ENCODE measurements at places on chromosomes 16 and 17.
A peak's percentile ranks its signal among the peaks of the same experiment; 100 is the strongest.

- no peak for DNase-seq
These were observed 21.6 kb downstream of the POLR3E start for GRCh38 chr16:22318690-22319358.

DNA sequence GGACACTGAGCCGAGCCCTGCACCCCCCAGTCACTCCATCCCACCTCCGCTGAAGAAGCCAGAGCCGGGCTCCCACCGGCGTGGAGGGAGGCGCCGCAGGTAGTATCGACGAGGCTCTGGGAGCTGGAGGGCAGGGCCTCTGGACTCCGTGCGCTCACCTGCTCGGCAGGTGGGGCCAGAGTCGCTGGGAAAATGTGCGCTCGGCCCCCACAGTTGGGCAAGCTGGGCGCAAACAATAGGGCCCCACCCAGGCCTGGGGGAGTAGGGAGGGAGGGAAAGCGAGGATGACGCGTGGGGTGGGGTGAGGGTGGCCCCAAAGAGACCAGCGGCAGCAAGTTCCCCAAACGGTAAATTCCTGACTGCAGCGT lies 668 bp downstream of the JUP start:
- DNase-seq: peak; percentile 59

DNA sequence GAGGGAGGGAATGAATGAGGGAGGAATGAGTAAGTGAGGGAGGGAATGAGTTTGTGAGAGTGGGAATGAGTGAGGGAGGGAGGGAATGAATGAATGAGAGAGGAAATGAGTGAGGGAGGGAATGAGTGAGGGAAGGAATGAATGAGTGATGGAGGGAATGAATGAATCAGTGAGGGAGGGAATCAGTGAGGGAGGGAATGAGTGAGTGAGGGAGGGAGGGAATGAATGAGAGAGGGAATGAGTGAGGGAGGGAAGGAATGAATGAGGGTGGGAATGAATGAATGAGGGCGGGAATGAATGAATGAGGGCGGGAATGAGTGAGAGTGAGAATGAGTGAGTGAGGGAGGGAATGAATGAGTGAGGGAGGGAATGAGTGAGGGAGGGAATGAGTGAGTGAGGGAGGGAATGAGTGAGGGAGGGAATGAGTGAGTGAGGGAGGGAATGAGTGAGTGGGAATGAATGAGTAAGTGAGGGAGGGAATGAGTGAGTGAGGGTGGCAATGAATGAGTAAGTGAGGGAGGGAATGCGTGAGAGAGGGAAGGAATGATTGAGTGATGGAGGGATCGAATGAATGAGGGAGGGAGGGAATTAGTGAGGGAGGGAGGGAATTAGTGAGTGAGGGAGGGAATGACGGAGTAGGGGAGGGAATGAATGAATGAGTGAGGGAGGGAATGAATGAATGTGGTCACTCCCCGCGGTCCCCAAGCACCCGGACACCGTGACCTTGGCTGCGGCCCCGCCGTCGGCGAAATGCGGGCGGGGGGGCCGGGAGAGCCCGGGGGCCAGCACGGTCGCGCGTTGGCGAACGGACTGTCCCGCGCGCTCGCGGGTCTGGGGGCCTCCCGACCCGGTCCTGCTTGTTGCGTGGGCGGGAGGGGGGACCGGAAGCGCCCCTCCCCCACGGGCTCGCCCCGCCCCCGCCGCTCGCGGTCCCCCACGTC lies 1.1 kb upstream of the UBE2I start:
- no peak for DNase-seq

DNA sequence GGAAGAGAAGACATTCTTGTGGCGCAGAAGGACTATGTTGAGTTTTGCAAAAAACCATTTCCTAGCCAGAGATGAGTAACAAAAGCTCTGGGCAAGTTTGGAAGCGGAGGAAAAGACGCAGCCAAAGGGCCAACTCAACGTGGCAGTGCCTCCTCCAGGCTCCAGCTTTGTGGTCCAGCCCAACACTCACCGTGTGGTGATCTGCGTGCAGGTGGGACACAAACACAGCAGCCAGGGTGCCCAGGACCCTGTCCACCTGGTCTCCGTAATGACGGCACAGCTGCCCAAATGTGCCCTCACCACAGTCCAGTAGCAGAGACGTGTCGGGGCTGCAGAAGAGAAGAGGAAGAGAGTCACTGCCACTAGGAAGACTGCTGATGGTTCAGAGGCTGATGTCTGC lies 21.5 kb downstream of the ELAC2 start:
- no peak for DNase-seq

- DNase-seq: no peak
These were observed 5.6 kb upstream of the RNPS1 start for GRCh38 chr16:2273484-2273883.

GRCh38 chr16:9177861-9178260 lies 86.4 kb downstream of the HAPSTR1 start:
- no peak for DNase-seq

- DNase-seq: no peak
These were observed 27.0 kb upstream of the ANKRD40CL start for GRCh38 chr17:50794361-50794760.
